SK-N-SH (cell line): ENCODE measurements at places on chromosomes 16 and 17.

DNA sequence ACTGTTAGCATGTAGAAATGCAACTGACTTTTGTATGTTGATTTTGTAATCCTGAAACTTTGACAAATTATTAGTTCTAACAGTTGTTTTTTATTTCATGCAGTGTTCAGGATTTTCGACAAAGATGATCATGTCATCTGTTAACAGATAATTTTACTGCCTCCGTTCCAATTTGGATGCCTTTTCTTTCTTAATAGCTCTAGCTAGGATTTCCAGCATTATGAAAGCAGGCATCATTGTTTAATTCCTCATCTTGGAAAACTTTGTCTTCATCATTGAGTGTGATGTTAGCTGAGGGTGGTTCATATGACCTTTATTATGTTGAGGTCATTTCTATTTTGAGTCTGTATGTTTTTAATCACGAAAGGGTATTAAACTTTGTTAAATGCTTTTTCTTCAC is 31.9 kb downstream of the RMI2 start:
- no peak for DNase-seq

GRCh38 chr16:49589544-49590031 is 216.0 kb downstream of the C16orf78 start:
- no peak for DNase-seq

DNA sequence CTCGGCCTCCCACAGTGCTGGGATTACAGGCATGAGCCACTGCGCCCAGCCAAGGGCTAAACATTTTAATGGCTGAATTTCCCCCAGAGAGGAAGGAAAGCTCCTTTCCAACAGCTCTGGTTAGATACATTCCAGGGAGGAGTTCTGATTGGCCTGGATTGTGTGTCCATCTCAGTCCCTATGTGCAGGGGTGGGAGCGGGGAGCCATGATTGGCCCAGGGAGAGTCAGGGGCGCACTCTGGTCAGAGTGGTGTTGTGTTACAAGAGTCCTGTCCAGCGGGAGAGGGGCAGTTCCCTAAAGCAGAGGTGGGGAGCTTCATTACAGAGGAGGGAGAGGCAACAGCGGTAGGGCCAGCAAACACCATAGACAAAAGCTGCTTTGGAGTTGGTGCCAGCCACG is 75.0 kb downstream of the RAP1GAP2 start:
- DNase-seq = no peak

DNA sequence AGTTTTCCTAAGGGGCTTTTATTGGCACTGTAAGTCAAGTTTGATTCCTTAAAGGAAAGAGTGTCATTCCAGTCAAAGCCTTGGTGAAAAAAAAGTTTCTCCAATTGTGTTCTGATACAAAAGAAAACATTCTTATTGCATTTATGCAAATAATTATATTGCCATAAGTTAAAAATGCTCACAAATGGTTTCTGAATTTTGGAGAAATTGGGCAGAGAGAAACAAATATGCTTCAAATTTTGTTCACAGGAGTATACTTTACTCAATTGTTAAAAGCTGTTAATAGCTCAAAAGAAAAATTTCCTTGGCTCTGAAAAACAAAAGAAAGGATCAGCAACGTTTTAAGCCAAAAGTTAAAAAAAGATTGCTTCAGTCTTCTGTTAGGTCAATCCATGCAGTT is 60.2 kb downstream of the PIGL start:
- no peak for DNase-seq

- DNase-seq = peak; percentile 28
Measured at GRCh38 chr17:58337210-58337599, 8.6 kb upstream of the TSPOAP1 start.

- no peak for DNase-seq
Measured at GRCh38 chr17:45137561-45138305, 2.2 kb downstream of the ACBD4 start.

DNA sequence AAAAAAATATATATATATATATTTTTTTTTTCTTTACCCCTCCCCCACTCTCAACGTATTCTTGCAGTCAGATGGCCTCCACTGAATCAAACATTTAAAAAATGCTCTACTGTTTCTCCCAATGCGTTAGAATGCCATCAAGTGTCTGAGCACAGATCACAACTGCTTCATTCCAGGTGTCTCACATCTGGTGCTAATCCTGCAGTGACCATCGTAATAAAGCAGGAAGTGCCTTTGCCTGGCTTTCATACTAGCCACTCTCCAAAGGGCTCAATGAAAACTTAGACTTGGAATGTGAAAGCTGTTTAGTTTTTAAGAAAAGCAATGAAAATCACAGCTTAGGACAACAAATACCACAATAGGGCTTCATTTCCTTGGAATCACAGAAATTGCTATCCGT is 37.2 kb downstream of the SKAP1 start:
- no peak for DNase-seq

GRCh38 chr16:56163938-56164337 is 27.4 kb upstream of the GNAO1 start:
- no peak for DNase-seq

DNA sequence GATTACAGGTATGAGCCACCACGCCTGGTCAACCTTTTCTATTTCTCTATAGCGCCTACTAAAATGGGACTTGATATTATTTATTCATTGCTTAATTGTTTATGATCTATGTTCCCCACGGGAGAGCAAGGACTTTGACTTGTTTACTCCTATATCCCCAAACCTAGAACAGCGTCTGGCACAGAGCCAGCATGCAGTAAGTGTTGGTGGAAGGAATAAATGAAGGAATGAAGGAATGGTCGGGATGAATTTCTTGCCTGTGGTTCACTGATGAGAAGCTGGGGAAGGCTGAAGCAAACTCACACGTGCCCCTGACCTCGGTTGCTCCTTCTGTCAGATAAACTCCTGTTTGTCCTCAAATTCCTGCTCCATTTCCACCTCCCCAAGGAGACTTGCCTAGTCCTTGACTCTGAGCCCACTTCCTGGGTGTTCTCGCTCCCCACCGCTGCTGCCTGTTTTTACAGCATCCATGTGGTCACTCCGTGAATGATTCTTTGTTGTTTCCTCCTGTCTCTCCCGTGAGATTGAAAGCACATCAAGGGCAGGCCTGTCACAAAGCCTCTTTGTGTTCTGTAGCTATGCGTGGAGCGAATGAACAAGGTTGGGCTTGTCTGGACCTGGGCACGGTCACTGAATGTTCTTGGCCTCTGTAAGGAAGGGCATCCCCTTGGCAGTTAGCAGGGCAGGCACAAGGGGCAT is 17.3 kb downstream of the C17orf100 start:
- DNase-seq = no peak

GRCh38 chr16:89413811-89414585 is 76.4 kb downstream of the ANKRD11 start:
- no peak for DNase-seq
